ENCODE measurements at places on chromosomes 2 and 18.
A peak's percentile ranks its signal among the peaks of the same experiment; 100 is the strongest.

- no peak for DNase-seq
Observed at GRCh38 chr2:168594778-168595177, 138.7 kb downstream of the CERS6 start.

DNA sequence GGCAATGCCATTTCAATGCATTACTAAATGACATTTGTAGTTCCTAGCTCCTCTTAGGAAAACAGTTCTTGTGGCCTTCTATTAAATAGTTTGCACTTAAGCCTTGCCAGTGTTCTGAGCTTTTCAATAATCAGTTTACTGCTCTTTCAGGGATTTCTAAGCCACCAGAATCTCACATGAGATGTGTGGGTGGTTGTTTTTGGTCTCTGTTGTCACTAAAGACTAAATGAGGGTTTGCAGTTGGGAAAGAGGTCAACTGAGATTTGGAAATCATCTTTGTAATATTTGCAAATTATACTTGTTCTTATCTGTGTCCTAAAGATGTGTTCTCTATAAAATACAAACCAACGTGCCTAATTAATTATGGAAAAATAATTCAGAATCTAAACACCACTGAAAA, 45.3 kb downstream of the HADHB start:
- DNase-seq = no peak

GRCh38 chr18:44130376-44130942, 550.2 kb upstream of the SETBP1 start:
- peak; percentile 59 for DNase-seq

DNA sequence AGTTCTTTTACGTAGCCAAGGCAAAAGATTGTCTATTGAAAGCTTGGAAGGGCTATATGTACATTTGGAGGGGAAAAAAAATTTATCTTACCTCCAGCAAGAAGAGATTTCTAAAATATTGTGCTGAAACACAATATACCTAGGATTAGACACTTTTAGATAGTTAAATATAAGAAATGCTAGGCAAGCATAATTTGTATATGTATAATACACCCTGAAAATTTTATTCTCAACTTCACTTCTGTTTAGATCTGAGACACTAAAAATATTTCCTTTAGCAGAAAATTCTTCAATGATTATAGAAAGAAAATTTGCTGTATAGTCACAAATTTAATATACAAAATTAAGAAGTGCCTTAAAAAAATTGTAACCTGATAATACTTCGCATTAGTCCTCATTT, 42.6 kb downstream of the ITGAV start:
- DNase-seq = no peak

- DNase-seq = peak; percentile 24
Observed at GRCh38 chr2:27856386-27856785, 33.8 kb downstream of the RBKS start.

GRCh38 chr2:235270956-235271355, 222.9 kb upstream of the AGAP1 start:
- peak; percentile 64 for DNase-seq

GRCh38 chr2:238868067-238868524, 20.2 kb downstream of the TWIST2 start:
- no peak for DNase-seq

DNA sequence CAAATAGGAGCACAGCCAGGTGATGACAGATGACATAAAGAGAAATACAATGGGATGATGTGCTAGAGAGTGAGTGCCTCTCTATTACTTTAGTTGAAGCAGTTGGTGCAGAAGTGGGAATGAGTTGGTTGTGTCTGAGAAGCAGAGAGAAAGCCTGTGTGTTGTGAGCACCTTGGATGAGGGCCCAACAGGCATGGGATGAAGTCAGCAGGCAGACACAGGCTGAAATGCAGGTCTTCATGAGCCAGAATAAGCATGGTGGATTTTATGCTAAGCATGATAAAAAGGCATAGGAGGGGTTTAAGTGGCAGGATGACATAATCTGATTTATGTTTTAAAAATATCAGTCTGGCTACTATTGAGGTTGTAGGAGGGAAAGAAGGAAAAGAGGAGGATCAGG, 71.5 kb downstream of the KLHL14 start:
- DNase-seq = no peak

- no peak for DNase-seq
Observed at GRCh38 chr2:149656996-149657395, 69.4 kb upstream of the MMADHC start.

- DNase-seq = no peak
Observed at GRCh38 chr2:25418944-25419677, 77.4 kb upstream of the DNMT3A start.

DNA sequence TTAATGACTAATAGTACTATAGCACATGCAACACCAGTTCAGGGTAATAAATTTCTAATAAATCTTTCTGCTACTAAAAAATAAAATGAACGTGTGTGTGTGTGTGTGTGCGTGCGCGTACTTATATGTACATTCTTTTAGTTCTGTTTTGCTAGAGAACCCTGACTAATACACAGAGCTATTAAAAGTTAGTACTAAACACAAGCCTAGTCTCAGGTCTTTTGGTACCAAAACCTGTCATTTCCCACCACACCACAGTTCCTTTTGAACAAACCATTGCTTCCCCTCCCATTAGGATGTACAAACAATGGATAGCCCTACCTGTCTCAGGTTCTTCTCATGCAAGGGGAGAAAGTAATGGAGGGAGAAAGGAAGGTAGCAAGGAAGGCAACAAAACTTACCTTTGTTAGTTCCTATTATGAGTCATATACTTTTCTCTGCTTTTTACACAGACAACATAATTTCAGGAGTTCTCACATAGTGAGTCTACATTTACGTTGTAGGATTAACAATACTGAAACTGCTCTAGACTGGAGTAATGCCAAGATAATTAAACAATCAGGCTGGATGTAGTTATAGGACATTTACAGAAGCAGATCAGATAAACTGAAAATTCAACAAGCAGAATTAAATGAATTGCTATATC, 427.2 kb downstream of the KCNJ3 start:
- DNase-seq = no peak

DNA sequence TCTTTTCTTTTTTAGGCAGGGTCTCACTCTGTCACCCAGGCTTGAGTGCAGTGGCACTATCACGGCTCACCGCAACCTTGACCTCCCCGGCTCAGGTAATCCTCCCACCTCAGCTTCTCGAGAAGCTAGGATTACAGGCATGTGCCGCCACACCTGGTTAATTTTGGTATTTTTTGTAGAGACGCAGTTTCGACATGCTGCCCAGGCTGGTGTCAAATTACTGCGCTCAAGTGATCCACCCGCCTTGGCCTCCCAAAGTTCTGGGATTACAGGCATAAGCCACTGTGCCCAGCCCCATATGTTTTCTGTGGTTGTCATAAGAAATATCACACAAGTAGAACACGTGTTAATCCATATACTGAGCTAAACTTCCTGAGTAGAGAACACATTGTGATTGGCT, 14.6 kb downstream of the ENOSF1 start:
- DNase-seq = no peak

DNA sequence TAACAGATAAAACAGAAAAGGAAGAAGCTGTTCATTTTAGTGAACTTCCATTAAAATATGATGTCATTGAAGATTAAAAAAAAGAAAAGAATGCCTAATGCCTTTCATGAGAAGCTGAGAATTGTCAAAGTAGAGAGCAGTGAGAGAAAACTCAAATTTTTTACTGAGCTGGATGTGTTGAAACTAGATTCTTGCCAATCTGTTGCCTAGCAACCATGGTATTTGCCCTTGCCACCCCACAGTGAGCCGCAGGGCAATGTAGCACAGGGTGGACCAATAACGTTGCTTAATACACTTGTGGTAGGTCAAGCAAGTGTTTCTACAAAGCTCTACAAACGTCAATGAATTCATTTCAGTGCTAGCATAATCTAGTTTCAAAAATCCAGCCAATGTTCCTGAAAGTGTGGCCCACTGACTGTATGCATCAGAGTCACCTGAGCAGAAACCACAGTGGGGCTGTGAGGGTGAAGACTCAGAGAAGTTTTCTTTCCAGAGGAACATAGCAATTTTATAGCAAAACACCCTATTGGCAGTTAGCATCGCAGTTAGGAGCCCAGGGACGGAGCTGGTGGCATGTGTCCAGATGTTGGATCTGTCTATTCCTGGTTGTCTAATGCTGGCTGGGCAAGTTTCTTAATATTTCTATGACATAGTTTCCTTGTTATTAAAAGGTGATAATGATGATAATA, 132.2 kb downstream of the DOCK10 start:
- peak; percentile 77 for DNase-seq

Data from fibroblast of skin of scalp (primary cell).